ENCODE measurements at places on chromosomes 7 and 10.

GRCh38 chr7:116801092-116801710 lies 61.2 kb upstream of the CAPZA2 start:
- DNase-seq = no peak

- no peak for DNase-seq
These were observed 51.1 kb upstream of the AHR start for GRCh38 chr7:17247357-17247756.

- no peak for DNase-seq
These were observed 899.1 kb upstream of the ZWINT start for GRCh38 chr10:57260175-57260574.

- DNase-seq = no peak
These were observed 193.4 kb upstream of the PDE1C start for GRCh38 chr7:32263611-32264010.

DNA sequence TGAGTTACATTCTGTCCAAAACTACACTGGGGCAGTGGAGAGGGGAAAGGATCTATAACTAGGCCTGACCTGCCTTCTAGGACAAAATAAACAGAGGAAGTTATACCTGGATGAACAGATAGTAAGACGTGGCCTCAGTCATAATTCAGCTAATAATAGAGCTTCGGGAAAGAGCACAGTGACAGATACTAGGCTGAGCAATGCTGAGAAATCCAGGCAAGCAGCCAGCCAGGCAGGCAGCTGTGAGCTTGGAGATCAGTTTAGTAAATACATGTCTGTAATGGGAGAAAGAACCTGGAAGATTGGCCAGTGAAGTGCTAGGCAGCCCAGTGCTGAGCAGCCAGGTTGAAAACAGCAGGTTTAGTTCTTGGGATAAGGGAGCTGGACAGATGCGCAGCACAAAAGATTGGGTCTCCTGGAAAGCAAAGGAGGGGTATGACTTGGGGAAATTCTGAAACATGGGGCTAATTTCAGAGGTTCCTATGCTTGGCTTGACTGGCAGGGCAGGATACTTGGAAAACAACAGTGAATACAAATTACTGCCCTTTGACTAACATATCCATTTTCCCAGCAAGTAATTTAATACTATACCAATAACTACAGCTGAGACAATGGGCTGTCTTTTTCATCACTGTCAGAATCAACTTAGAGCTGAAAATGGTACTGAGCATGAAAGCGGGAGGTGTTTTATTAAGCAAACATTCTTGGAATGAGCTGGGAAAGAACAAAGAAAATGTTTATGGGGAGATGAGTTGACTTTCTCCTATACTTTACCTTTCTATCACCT lies 140.8 kb downstream of the DGKB start:
- no peak for DNase-seq

DNA sequence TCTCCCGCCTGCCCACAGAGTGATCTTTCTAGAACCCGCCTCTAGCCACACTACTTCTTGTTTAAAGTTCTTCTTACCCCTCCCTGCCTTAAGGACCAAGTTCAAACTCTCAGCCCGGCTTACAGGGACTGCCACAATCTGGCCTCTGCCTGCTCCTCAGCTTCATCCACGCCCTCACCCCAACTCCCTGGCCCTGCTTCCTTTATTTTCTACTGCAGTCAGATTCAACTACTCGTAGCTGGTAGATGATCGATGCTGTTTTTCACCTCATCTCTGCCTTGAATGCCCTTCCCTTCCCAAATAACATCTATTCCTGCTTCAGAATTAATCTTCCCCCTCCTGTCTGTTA lies 508.5 kb downstream of the RPS24 start:
- DNase-seq = no peak

GRCh38 chr10:88174391-88174790 lies 311.0 kb downstream of the PTEN start:
- DNase-seq = no peak

GRCh38 chr10:32104181-32104580 lies 48.0 kb upstream of the KIF5B start:
- no peak for DNase-seq

DNA sequence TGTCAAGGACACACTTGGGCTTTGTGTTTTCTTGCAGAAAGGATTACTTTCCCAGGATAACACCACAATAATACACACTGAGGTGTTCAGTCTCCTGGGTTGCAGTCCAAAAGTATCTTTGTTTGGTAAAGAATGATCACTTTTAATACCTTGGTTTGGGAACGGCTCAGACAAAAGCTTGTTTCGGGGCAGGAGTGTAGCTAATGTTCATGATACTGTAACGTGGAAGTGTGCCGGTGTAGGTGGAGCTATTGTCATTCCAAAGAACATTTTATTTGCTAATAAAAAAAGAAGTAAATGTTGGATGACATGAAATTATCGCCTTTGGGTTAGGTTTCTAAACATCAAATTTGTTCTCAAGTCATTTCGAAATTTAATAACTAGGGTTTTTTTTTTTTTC lies 1.2 kb downstream of the EIF4H start:
- DNase-seq = no peak

DNA sequence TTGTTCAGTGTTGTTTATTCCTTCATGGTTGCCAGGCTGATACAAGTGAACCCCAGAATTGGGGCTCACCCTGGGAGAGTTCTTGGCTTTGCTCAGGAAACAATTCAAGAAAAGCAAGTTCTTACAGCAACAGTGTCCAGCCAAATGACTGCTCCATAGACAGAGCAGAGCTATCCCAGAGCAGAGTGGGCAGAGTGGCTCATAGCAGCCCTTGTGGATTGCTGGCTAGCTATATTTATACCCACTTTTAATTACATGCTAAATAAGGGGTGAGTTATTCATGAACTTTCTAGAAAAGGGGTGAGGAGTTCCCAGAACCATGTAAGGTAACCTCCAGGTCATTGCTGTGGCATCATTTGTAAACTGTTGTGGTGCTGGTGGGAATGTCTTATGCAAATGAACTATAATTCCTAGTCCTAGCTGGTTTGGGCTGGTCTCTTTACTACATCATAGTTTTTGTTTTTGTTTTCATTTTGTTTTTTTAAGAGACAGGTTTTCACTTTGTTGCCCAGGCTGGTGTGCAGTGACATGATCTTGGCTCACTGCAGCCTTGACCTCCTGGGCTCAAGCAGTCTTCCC lies 59.9 kb upstream of the HBP1 start:
- DNase-seq = no peak
